ENCODE measurements at places on chromosomes 13 and 19. TPM values are rescaled to one million over a fixed set of nuclear protein-coding genes. Genes with fewer than 3 reads are reported as not detected.

Gene RGCC
- 28.1 TPM for total RNA-seq

Gene ZNF626
- 6.9 TPM for total RNA-seq

Gene LRRC4B
- 0.35 TPM for total RNA-seq

Gene ZNF439
- total RNA-seq, result 0.34 TPM

Gene KLK11
- 0.93 TPM for total RNA-seq

Gene RASGRP4
- total RNA-seq, result 0.12 TPM

Gene TLE6
- total RNA-seq, result 1.6 TPM

Gene PGLYRP2
- not detected for total RNA-seq
